ENCODE measurements at places on chromosomes 4 and X.

DNA sequence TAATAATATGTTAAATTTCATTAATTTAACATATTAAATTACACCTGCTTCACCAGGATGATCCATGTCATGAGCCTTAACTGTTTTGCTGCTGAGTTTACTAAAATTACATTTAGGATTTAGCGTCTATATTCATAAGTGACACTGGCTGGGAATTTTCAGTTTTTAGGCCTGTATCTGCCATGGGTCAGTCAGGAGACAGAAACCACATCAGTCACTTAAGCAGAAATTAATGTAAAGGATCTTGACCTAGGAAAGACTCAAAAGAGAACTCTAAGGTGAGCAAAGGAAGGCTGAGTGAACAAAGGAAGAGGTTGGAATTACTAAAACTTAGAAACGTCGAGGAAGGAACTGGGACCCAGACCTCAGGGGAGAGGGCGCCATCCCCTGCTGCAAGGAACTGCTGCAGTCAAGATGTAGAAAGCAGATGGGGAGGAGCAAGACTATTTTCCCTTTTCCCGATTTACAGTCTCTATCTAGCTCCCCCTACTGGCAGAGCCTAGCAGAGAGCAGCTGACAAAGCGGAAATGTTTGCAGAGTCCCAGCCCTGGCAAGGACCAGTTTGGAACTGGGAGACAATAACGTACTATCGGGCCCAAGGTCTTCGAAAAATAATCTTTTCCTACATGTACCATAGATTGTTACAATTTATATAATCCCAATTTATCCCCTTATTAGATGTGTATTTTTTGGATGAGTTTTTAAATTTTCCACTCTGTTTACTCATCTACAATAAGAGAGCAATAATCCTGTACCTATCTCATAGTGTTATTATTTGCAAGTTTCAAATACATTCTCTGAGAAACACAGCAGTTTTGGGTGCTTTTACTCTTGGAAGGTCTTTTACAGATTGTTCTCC lies 22.6 kb upstream of the RBBP7 start:
- DNase-seq, result peak; percentile 94

- DNase-seq, result no peak
Measured at GRCh38 chrX:57596109-57596508, 4.3 kb downstream of the ZXDB start.

DNA sequence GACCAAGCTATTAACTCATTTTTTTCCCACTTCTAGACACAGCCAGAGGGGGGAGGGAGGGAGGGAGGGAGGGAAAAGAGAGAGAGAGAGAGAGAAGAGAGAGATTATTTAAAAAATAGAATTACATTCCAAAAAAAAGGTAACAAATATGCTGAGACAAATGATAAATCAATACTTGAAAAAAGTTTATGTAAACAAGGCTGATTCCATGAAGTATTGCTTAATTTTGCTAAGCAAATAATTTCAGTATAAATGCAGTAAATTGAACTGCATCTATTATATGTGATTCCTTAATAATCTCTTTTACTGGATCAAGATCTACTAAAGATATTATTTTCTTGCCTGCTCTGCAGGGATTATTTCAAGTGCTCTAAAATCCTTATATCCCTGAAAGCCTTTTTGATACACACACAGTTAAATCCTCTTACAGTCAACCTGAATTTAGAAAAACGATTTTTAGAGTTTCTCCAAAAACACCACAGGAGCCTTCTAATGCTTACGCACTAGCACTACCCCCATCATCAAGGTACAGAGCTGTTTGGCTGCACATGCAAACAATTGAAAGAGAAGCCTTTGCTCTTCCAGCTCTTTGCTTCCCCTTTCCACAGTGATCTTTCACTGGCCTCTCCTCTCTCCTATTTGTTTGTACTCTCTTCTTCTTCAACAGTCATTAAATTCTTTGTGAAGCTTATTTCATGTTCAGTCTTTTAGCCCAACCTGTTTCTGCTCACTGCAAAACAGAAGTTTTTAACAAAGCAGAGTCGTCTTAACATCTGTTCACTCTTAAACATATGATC lies 426.3 kb upstream of the FAM241A start:
- DNase-seq, result no peak

GRCh38 chr4:2599304-2599654 lies 62.8 kb downstream of the FAM193A start:
- no peak for DNase-seq

DNA sequence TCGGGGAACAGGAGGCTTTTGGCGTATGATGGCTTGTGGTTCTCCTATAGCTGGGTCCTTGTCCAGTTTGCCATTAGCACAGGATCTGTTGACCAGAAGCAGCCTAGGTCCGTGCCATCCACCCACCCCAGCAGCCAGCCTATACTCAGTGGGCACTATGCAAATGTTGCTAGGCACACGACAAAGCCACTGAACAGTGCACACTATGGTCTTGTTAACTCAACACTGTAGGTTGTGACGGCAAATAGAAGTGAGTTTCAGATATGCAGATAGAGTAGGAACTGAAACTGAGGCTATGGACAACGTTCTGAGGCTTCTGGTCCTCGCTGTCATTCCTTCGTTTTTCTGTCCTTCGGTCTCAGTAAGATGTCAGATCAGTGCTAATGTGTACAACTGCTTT lies 541.3 kb upstream of the TENM3 start:
- no peak for DNase-seq

DNA sequence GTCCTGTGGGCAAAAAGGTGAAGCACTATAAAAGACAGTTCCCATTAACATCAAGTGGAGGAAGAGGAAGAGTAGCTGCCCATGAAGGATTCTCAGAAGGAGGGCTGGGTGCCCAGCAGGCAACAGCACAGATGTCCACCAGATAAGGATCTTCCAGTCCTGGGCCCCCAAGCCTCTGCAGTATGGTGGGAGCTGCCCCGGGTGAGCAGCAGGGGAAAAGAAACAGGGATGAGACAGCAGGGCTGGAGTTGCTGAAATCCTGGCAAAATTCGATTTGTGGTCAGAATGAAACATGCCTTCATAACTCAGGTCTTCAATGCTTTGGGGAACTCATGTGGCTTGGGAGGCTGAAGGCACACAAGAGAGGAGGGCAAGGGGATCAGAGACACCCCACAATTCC lies 94.6 kb downstream of the RASL11B start:
- no peak for DNase-seq

- no peak for DNase-seq
Measured at GRCh38 chr4:169245061-169245460, 25.7 kb downstream of the SH3RF1 start.

GRCh38 chr4:176563591-176563990 lies 229.1 kb downstream of the VEGFC start:
- DNase-seq, result peak; percentile 44

- DNase-seq, result no peak
Measured at GRCh38 chr4:188336891-188337290, 197.7 kb downstream of the TRIML1 start.

DNA sequence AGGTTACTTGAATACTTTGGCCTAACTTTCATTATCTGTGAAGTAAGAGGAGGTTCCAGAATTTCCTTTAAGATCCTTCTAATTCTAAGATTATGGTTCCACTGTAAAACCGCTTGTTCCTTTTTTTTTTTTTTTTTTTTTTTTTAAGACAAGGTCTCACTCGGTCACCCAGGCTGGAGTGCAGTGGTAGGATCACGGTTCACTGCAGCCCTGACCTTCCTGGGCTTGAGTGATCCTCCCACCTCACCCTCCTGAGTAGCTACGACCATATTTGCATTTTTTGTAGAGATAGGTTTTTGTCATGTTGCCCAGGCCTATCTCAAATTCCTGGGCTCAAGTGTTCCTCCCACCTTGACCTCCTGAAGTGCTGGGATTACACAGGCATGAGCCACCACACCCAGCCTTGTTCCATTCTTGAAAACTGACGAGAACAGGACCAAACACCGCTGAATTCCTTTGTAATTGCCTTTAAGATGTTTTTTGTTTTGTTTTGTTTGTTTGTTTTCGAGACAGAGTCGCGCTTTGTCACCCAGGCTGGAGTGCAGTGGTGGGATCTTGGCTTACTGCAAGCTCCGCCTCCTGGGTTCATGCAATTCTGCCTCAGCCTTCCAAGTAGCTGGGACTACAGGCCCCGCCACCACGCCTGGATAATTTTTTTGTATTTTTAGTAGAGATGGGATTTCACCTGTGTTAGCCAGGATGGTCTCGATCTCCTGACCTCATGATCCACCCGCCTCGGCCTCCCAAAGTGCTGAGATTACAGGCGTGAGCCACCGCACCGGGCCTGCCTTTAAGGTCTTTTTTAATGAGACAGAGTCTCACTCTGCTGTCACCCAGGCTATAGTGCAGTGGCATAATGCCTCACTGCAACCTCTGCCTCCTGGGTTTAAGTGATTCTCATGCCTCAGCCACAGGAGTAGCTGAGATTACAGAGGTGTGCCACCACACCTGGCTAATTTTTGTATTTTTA lies 6.8 kb downstream of the PDS5A start:
- no peak for DNase-seq

DNA sequence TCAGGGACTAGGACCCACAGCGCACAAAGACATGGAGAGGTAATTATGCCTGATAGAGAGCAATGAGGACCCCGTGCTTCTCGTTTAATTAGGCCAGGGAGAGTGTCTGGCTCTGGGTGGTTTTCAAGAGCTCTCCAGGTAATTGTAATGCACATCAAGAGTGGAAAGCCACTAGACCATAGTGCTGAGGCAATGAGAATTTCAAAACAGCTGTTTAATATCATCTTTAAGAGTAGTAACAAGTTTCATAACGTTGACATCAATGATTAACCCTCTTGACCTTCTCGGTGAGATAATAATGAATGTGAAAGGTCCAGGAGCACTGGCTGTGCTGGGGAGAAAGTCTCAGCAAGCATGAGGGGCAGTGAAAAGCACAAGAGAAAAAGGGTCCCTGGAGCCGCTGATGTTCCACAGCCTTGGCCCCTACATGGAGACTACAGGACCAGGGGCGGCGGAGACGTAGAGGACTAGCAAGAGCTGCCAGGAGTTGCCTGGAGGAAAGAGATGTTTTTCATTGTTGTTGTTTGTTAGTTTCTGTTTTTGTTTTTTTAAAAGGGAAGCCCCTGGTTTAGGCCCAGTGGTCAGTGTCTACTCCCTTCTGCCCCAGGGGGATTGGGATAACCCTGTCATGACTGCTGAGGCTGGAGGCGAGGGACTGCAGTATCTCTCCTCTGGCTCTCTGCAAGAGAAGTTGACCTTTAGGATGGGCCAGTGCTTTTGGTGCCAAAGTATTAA lies 14.8 kb upstream of the CXCR3 start:
- no peak for DNase-seq

DNA sequence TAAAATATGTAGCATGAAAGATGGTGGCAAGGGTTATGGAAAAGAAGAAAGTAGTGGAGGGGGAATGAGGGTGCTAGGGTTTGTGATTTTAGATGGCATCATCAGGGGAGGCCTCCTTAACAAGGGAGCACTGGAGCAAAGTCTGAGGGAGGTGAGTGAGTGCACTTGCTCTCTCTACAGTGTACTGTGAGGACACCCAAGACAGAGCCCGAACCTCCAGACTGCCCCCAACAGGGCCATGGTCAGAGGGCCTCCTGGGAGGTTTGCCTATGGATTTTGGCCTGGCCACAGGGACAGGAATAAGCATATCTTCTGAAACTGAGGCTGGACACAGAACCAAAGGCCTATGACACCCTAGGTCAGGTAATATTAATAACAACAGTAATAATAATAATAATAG lies 21.4 kb upstream of the PJA1 start:
- DNase-seq, result no peak
